IPS DF 6.9 (cell line): ENCODE measurements at places on chromosomes 16 and 17.

GRCh38 chr16:23771027-23771426 is 16.2 kb downstream of the CHP2 start:
- DNase-seq, result no peak

DNA sequence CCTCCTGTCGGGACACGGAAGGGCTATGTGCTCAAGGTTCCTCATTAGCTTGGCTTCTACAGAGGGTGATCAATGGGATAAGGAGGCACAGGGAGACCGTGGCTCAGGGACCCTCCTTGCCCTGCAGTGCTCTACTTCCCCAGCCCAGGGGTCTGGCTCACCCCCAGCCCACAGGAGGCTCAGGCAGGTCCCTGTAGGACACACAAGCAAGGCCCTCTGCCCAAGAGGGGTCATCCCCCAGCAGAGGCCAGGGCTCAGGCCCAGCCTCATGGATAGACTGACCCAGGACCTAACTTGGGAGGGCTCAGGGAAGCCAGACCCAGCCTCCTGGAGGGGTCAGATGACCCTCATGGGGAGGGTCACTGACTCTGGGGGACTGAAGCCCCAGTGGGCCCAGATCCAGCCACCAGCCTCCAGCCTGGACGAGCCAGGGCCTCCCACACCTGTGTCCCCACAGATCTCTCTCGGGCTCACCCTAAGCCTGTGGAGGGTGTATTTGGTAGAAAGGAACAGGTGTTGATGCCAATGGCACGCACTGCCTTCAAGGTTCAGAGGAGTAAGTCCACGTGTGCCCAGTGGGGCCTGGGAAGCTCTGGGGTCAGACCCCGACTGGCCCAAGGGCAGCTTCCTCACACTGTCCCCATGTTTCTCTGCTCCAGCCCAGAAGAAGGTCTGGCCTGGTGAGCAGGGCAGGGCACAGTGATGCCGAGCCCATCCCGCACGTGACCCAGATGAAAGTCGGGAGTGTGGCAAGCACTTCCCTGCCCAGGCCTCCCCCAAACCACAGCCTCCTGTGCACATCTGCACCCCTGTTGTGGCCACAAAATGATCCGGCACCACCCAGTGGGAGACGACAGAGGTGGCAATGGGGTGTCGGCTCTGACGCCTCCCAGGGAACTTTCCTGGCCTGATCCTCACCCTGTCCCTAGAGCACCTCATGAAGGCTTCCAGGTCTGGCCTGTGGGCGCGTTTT is 10.9 kb upstream of the KRTAP17-1 start:
- no peak for DNase-seq

GRCh38 chr17:81393684-81394376 is 1.4 kb upstream of the BAHCC1 start:
- peak; percentile 96 for DNase-seq

GRCh38 chr17:7445619-7445968 is 733 bp downstream of the CHRNB1 start:
- DNase-seq, result no peak

DNA sequence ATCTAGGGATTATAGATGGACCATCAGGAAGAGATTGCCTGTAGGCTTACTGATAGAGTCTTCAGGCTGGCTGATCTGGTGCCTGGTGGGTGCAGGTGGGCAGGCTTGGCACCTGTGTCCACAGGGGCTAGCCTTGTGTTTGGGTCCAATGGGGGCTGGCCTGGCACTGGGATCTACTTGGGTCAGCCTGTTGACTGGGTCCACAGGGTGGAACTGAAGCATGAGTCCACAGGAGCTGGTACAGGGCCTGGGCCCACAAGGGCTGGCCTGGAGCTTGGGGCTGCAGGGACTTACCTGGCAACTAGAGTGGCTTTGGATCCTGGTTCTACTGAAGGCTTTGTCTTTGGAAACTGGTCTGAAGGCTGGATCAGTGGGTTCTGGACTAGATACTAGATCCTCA is 1217.7 kb downstream of the CDH11 start:
- no peak for DNase-seq

- DNase-seq, result no peak
Observed at GRCh38 chr16:81431554-81432353, 12.9 kb upstream of the CMIP start.

DNA sequence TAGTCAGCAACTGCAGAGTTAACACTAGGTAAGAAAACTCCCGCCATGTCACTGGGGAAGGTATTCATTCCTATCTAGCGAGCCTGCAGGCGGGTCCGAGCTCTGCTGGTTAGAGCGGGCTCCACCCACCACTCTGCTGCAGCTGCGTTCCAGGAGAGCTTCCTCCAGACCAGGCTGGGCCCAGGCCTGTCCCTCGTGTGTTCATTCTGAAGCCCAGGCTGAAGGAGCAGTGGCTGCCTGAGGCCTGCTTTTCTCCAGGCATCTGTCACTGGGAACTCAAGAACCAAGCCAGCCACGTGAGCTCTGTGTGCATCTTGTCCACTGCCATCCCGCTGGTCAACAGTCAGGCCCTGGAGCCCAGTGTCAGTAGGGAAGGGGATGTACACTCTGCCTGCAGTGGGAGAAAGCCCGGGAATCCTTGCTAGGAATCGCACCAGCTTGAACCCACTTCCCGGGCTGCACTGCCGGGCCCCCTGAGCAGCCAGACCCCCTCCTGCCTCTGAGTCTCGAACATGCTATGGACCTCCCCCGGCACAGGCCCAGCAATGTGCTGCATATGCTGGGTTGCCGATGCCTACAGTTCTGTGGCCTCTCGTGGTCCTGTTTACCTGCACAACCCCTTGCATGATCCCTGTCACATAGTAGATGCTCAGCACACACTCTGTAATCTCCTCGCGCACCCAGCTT is 51.0 kb upstream of the ENPP7 start:
- no peak for DNase-seq

GRCh38 chr16:70579648-70580630 is 56.3 kb downstream of the SF3B3 start:
- no peak for DNase-seq

- no peak for DNase-seq
Observed at GRCh38 chr16:9128346-9129342, 37.2 kb downstream of the HAPSTR1 start.

DNA sequence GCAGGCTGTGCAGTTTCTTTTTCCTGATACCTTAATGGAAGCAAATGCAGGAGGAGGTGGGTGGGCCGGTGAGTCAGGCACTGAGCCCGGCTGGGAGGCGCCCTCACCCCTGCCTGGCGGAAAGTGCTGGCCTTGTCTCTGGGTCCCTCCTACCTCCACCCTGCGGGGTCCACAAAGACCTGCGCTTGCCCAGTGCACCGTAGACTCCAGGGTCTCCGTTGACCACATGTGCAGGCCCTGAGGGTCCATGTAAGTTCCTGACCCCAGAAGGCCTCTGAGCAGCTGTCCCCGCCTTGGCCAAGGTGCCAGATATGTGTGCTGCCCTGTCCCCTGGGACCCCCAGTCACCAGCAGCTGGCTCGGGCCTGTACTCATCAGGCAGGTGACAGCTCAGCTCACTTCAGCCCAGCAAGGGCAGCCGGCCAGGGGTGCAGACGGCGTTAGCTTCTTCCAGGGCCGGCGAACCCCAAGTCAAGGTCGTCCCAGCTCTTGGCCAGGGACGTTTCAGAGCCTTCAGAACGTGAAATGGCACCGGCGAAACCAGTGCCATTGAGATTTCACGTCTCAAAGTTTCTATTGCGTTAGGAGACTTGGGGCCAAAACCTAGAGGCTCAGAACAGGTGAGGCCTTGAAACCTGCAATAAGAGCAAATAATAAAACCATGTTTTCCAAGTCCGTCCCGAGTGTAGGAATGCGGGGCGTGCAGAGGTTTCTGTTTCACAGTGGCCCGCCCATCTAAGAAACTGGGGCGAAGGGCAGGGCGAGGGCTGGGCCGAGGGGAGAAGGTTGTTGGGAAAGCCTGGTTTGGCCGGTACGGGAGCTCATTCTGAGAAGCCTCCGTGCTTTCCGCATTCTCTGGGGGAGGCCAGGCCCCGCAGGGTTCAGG is 12.1 kb downstream of the METRNL start:
- DNase-seq, result no peak
